T-helper 1 cell treated with Interleukin-12 subunit alpha and Interleukin-12 subunit beta and Interleukin-4 antibody, amounts not matched to agents 30 ng/mL and 1 ng/mL, for 36 hours (primary cell): ENCODE measurements at places on chromosomes 12 and 14. TPM values are rescaled to one million over a fixed set of nuclear protein-coding genes. Genes with fewer than 3 reads are reported as not detected.

Gene CPNE6
- total RNA-seq: not detected in 2 replicates

Gene KCNH5
- not detected in 2 replicates for total RNA-seq

Gene C1S
- total RNA-seq: 1.7 and 2.7 TPM in 2 replicates

Gene DCN
- not detected in 2 replicates for total RNA-seq

Gene MAX
- 154 and 160 TPM in 2 replicates for total RNA-seq
